ENCODE measurements at places on chromosomes 1 and 21.

- peak; percentile 32 for DNase-seq
Measured at GRCh38 chr1:50368179-50369007, 54.9 kb downstream of the DMRTA2 start.

- no peak for DNase-seq
Measured at GRCh38 chr1:217562229-217562878, 68.5 kb downstream of the GPATCH2 start.

- no peak for DNase-seq
Measured at GRCh38 chr1:18635891-18636595, 5.4 kb downstream of the PAX7 start.

- DNase-seq = no peak
Measured at GRCh38 chr1:14598007-14598497, 433 bp upstream of the KAZN start.

DNA sequence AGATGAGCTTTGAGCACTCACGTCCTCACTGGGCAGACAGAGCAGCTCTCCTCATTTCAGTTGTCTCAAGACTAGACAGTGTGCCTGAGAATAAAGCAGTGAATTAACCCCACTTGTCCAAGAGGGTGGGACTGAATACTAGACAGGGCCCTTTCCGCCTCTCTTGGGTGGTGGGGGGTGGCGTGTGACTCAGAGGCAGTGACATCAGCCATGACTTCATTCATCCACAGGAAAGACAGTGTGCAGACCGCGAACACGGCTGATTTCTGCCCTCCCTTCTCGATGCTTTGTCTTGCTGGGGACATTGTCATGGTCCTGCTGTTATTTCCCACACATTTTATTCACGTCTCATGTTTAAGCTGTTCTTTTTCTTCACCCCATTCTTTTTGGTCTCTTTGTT lies 64.9 kb downstream of the FGGY start:
- DNase-seq = no peak

GRCh38 chr1:243343970-243344937 lies 88.4 kb downstream of the SDCCAG8 start:
- DNase-seq = peak; percentile 20

GRCh38 chr1:244497805-244498204 lies 36.7 kb downstream of the CATSPERE start:
- no peak for DNase-seq

DNA sequence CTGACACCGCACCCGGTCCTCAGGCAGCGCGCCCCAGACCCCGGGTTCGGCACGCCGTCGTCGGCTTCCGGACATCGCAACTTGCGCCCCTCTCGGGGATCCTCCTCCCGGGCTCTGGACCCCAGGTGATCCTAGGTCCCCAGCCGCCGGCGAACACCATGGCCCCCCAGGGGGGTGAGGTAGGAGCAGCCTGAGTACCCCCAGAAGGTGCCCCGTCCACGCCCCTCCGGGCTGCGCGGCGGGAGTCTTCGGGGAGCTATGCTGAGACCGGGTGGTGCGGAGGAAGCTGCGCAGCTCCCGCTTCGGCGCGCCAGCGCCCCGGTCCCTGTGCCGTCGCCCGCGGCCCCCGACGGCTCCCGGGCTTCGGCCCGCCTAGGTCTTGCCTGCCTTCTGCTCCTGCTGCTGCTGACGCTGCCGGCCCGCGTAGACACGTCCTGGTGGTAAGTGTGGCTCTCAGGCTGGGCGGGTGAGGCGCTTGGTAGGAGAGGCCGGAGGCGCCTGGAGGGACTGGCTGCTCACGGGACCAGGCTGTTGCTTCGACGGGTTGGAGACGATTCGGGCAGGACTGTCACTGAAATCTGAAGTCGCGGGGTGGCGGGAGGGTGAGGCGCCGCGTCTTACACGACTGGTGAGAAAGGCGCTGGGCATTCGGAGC lies 367 bp downstream of the WNT2B start:
- no peak for DNase-seq

DNA sequence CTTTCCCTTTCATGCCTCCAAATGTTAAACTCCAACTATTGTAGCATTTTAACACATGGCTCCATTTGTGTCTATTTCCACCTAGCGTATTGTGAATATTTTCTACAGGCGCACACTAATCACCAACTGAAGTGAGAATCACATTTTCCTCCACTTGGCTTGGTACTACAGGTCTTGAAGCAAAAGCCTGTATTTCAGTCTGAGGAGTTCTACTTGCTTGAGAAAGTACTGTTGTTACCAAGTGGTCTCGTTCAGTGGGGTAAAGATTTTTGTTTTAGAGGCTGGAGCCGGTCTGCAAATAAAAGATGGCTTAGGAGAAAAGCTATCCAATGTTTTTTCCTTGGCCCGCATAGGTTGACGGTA lies 550 bp upstream of the PTBP2 start:
- no peak for DNase-seq

GRCh38 chr1:169110689-169111447 lies 4.4 kb downstream of the ATP1B1 start:
- no peak for DNase-seq

GRCh38 chr1:156410238-156410637 lies 41.2 kb downstream of the RHBG start:
- DNase-seq = no peak

DNA sequence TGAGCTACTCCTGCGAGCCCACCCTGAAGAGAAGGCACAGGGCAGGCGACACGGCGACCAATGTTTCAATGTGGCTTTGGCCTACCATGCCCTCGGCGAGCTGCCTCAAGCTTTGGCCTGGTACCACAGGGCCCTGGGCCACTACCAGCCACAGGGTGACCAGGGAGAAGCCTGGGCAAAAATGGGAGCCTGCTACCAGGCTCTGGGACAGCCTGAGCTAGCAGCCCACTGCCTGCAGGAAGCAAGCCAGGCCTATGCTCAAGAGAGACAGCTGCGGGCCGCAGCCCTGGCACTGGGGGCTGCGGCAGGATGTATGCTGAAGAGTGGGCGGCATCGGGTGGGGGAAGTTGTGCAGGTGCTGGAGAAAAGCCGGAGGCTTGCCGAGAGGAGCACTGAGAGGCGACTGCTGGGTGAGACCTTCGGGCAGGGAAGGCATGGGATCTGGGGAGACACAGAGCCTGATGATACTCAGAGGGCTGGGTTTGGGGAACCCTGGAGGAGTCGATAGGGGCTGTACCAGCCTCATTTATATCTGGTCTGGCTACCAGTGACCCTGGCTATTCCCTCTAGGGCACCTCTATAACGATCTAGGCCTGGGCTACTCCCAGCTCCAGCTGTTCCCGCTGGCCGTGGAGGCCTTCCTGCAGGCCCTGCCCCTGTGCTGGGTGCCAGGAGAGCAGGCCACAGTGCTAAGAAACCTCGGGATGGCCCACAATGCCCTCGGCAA lies 2.3 kb downstream of the TTC24 start:
- DNase-seq = no peak

DNA sequence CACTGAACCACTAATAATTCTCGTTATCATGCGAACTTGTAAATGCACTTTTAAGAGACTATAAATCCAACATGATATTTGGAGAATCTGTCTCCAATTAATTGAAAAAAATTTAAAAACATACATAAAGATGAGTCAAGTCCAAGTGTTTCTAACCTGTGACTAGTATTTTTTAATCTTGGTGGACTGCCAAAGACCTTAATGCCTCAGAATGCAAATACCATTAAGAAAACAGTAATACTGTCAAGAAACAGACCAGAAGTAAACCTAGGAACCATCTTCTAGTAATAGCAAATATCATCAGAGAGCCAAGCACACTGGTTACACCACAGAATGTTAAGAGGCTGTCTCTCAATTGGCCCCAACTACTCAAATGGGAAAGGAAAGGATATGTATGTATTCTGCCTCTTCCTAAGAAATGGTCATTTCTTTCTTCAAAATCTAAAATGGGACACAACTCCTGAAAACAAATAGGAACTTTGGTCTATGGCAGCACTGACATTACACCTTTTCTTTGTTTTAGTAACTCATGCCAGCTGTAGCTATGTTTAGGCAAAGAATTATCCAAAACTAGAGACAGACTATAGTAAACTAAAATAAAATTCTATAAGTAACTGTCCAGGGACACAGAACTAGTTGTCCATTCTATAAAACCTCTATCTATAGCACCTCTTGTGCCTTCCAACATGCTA lies 15.8 kb downstream of the SCYL3 start:
- DNase-seq = no peak

DNA sequence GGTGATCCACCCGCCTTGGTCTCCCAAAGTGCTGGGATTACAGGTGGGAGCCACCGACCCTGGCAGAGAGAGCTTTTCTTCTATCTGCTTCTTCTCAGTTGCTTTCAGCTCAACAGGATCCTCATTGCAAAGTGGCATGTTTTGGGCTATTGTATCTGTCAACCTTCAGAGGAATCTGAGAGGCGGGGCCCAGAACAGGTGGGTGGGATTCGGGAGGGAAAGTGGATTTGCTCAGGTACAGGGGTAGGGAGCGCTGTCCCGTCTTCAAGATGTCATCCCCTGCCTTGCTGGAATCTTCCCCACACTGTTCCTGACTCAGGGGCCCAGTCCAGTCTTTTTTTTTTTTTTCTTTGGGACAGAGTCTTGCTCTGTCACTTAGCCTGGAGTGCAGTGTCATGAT lies 26.9 kb upstream of the RCC2 start:
- DNase-seq = no peak

GRCh38 chr1:33177996-33178540 lies 3.8 kb downstream of the TRIM62 start:
- no peak for DNase-seq

- no peak for DNase-seq
Measured at GRCh38 chr1:223771469-223771813, 59.1 kb downstream of the CAPN2 start.

- DNase-seq = no peak
Measured at GRCh38 chr1:185406691-185407009, 89.6 kb upstream of the IVNS1ABP start.

DNA sequence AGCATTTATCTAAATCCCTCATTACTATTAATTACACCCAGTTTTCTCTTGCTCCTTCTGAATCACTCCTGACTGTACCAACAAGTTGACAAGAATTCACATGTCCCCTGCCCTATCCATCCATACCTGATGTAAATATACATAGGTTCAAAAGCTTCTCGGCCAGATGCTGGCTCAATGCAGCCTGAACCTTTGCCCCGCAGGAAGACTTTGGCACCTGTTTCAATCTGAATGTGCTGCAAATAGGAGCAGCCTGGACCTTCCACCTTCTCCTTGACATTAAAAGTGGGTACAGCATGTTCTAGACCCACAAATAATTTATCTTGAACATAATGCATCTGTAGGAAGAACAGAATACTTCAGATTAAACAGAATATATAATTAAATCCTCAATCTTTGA lies 8.7 kb downstream of the KHDC4 start:
- DNase-seq = no peak

DNA sequence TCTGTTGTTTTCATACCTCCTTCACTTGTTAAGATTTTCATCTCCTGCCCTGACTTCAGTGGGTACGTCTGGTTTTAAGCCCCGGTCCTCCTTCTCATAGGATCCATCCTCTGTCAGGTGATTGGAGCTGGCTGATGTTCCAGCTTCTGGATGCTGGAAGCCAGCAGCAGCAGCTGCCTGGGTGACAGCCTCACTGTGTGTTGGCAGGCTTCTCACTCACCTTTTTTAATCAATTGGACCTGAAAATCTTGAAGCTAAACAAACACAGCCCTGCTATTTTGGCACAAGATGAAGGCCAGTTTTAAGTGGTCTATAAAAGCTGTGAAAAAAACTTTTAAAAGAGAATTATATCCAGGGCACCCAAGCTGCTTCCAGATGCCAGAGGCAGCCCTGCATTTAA lies 181.0 kb downstream of the DISC1 start:
- no peak for DNase-seq

- DNase-seq = peak; percentile 52
Measured at GRCh38 chr1:36099681-36100341, 11.1 kb downstream of the ADPRS start.

DNA sequence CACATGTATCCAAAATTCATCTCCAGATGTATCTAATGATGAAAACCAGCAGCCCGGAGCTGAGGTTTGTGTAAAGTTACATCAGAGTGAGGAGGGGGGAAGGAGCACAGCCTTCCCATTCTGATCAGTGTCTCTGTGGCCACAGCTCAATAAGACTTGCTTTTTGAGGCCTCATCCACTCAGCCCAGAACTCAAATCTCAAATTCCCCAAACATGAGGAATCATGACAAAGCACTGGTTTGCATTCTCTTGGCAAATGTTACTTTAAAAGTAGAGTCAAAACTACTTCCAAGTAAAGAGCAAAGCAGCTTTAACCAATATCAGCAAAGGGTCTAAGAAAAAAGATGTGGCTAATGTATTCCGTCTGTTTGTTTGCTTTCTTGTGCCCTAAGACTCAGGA lies 30.9 kb downstream of the CCN1 start:
- no peak for DNase-seq

GRCh38 chr1:6267686-6268322 lies 6.9 kb upstream of the GPR153 start:
- no peak for DNase-seq

DNA sequence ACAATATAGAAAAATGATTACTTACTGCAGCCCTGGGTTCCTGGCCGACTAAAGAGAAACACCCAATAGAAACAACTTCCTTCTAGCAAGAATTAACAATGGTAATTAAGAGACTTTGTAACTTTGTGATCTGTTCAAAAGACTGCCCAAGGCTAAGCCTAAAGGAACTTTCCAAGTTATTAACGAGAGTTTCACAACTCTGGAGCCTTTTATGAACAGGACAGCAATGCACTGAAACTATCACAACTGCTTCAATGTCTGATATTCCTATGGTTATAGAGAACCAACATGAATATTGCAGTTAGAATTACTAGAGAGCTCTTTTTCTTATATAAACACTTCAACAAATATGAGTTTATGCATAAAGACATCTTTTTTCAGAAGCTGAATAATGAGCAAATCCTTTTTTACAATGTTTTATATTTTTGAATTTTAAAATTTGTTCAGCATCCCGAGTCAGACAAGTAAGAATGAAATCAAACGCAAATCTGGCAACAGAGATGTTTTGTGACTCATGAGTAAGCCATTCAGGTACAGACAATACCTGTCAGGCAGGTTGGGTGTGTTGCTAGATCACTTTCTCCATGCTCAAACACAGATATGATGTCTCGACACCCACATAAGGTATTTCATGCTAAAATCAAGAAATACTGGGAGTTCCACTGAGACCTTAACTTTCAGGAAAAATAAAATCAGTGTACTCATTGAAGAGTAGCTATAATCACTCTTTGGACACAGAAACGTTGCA lies 22.2 kb upstream of the KCNJ15 start:
- no peak for DNase-seq

DNA sequence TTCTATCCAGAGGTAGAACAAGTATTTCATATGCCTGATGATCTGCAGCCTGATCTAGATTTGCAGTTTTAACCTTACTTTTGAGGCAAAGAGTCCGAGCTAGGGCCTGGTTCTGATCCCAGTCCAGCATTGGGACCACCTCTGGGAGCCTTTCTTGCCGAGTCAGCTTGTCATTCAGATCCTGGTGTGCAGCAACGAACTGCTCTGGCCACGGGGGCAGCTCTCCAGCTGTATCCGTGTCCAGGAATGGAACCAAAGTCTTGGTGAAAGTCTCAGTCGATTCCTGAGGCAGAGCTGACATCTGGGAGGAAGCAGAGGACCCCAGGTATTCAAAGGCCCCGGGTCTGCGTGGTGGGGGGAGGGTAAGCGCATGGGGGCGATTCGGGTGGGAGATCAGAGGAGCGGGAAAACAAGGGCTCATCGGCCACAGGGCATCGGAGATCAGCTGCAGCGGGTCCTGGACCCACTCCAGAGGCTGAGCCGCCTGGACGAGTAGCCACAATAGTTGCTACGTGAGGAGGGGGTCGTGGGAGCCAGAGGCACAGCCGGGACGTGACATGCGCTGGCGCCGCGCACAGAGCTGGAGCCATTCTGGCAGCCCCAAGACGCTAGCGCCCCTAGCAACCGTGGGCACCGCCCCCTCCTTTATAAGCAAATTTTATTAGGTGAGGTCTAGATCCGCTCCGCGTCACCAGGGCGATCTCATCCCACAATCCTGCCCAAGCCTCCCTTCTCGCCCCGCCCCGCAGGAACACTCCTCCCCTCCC lies 32.4 kb upstream of the BSDC1 start:
- DNase-seq = peak; percentile 30
